ENCODE measurements at places on chromosomes 2 and 18. TPM values are rescaled to one million over a fixed set of nuclear protein-coding genes. Genes with fewer than 3 reads are reported as not detected.

The PROKR1 gene
- total RNA-seq, result not detected

The RGPD4 gene
- total RNA-seq, result not detected

The MBD5 gene
- 10.2 TPM for total RNA-seq

The CNDP1 gene
- total RNA-seq, result not detected

The SLC30A3 gene
- 0.32 TPM for total RNA-seq

The SOX11 gene
- under 0.01 TPM for total RNA-seq

The GLI2 gene
- 0.30 TPM for total RNA-seq

The KCNG3 gene
- not detected for total RNA-seq

The ZNF385B gene
- not detected for total RNA-seq

The PTPN4 gene
- 31.9 TPM for total RNA-seq

The TSN gene
- 61.1 TPM for total RNA-seq

The CNGA3 gene
- total RNA-seq, result not detected

The AQP4 gene
- not detected for total RNA-seq

The VWC2L gene
- total RNA-seq, result not detected

The HOXD12 gene
- total RNA-seq, result not detected

The AQP12A gene
- not detected for total RNA-seq

The ATOH8 gene
- 5.8 TPM for total RNA-seq

The RUFY4 gene
- total RNA-seq, result not detected

The DCDC2C gene
- total RNA-seq, result not detected

The ARL4C gene
- 1.3 TPM for total RNA-seq

The CHST10 gene
- total RNA-seq, result 14.3 TPM

The PCBP1 gene
- 31.5 TPM for total RNA-seq

The SH2D6 gene
- 0.32 TPM for total RNA-seq

The GPR39 gene
- not detected for total RNA-seq

The TPO gene
- total RNA-seq, result not detected
